ENCODE measurements at places on chromosomes 16 and 17.

- no peak for DNase-seq
Observed at GRCh38 chr17:63015824-63016223, 49.8 kb downstream of the TANC2 start.

GRCh38 chr16:51982715-51983680, 563.9 kb downstream of the TOX3 start:
- DNase-seq = no peak

GRCh38 chr17:35087731-35088355, 24.3 kb upstream of the RFFL start:
- no peak for DNase-seq

DNA sequence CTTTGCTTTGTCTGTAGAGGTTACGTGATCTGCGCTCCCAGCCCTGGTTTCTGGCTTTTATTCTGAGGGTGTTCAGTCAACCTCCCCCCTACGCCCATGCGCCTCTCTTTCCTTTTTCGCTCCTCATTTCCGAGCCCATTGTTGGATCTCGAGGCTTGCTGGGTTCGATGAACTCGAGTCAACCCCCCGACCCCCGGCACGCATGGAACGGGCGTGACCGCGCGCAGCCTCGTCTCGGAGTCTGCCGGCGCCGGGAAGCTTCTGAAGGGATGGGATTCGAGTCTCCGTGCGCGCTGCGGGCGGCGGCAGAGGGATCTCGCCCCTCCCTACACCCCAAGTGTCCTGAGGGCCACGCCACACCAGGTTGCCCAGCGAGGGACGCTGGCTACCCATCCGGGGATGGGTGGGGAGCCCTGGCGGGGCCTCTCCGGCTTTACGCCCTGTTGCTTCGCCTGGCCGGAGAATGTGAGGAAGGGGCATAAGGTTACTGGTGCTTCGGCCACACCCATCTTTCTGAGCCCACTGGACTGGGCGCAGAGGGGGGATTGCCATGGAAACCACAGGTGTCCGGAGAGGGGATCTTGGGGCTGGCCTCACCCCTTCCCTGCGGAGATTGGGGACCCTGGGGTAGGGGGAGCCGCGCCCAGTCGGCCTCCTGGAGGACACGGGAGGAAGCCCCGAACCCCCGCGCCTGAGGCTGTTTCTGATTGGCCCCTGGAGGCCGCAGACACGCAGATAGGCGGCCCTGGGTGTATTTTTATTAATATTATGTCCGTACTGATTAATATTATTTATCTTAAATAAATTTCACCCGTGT, 1.8 kb downstream of the MAPT start:
- DNase-seq = no peak

DNA sequence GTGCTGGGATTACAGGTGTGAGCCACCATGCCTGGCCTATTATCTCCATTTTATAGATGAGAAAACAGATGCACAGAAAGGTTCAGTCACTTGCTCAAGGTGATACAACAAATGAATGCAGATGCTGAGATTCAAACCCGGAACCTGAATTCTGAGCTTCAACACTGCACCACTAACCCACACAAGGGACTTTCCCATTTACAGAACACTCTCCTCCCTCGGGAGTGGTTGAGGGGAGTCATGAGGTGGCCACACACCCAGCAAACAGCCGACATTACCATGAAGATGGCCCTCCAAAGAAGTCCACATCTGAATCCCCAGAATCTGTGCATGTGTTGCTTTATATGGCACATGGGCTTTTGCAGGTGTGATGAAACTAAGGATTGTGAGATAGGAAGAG, 9.1 kb downstream of the BCL7C start:
- no peak for DNase-seq

DNA sequence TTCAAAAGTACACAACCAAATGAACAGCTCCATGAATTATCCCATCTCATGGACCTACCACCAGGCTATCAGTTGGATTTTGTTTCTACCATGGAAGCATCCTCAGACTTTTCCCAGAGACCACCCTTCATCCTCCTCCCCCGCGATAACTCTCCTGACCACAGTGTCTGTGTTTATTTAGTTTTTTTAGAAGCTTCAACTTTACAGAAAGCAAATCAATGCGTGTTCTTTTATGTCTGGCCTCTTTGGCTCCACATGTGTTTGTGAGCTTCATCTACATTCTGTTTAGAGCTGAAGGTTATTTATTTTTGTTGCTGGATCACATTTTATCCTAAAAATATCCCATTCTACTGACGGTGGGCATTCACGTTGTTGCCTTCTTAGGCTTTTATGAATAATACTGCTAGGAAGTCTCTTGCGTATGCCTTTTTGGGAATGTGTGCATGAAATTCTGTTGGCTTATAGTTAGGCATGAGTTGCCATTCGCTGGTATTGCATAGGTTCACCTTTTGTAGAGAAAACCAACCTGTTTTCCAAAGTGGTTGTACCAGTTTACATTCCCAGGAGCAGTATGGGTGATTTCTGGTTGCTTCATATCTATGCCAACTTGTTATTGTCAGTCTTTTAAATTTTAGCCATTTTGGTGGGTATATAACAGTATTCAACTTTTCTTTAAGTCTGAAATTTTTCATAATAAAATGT, 83.0 kb downstream of the CMIP start:
- no peak for DNase-seq

DNA sequence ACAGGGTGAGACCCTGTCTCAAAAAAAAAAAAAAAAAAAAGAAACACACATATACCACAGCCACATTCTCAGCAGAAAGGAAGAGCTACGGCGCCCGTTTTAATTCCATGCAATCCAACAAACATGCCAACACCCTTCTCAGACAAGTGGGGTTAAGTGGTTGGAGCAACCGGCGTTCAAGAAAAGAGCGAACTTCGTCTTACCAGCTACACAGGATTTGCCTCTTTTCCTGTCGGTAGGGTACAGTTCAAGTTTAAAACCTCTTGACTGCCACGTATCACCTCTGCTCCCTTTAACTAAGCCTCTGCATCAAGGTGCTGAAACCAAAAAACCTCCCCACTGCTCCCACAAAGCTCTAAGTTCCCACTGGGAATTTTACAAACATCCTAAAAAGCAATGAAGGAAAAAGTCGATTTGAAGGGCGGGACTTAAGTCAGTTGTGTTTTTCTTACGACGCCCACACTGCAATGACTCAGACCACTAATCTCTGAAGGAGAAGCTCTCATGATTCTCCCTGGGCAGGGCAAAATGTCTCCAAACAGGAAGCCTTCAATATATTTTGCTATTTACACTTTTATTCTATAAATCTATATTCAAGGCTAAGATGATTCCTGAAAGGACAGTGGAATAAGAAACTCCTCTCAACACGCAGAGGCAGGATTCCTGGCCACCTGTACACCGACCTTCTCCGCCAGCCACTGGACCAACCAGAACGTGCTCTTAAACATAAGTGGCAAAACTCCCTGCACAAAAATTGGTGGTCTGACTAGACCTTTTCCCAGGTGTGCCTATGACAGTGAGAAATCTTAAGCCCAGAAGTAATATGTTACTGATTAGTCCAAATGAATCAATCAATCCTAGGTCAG, 18.8 kb downstream of the SRP68 start:
- DNase-seq = no peak

DNA sequence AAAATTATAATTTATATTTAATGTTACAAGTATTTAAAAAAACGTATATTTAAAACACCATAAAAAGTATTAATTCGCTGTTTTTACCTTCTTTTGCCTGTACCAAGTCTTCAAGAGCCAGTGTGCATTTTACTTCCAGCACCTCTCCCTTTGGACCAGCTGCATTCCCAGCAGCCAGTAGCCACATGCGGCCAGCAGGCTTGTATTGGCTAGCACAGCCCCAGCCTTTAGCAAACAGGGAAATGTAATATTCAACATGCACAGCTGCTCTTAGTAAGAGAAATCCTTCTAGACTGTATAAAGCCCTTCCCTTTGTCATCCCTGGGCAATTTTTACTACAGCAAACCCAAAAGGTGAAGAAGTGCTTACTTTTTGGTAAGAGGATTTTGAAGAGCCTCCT, 6.6 kb downstream of the DHODH start:
- DNase-seq = no peak

DNA sequence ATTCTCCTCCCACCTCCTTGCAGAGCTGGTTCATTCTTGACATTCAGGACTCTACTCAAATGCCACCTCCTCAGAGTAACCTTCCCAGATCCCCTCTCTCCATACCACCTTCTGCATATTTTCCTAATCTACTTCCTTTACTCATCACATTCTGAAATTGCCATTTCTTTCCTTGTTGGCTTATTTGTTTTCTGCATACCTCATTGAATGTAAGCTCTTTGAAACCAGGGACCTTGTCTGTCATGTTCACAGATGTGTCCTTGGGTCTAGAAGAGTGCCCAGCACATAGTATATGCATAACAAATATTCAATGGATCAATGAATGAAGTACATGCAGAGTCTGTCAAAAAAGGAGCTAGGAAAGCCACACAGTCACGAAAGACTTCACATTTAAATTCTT, 7.8 kb upstream of the LONP2 start:
- DNase-seq = no peak

DNA sequence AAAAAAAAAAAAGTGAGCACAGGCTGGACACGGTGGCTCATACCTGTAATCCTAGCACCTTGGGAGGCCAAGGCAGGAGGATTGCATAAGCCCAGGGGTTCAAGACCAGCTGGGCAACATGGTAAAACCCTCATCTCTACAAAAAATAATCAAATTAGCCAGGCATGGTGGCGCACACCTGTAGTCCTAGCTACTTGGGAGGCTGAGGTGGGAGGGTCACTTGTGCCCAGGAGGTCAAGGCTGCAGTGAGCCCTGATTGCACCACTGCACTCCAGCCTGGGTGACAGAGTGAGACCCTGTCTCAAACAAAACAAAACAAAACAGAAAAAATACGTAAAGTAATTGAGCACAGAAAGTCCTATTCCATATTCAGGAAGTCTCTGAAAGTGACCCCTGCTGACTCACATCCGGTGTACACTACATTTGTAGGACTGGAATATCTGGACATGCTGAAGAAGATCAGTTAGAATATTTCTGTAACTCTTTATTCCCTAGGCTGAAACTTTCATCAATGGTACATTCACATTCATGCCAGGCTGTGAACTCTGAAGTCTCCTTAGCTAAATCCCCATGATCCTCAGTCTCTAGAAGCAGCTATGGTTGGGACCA, 66.0 kb upstream of the HAS3 start:
- DNase-seq = no peak

- no peak for DNase-seq
Observed at GRCh38 chr17:81509207-81509971, 3.2 kb downstream of the ACTG1 start.

DNA sequence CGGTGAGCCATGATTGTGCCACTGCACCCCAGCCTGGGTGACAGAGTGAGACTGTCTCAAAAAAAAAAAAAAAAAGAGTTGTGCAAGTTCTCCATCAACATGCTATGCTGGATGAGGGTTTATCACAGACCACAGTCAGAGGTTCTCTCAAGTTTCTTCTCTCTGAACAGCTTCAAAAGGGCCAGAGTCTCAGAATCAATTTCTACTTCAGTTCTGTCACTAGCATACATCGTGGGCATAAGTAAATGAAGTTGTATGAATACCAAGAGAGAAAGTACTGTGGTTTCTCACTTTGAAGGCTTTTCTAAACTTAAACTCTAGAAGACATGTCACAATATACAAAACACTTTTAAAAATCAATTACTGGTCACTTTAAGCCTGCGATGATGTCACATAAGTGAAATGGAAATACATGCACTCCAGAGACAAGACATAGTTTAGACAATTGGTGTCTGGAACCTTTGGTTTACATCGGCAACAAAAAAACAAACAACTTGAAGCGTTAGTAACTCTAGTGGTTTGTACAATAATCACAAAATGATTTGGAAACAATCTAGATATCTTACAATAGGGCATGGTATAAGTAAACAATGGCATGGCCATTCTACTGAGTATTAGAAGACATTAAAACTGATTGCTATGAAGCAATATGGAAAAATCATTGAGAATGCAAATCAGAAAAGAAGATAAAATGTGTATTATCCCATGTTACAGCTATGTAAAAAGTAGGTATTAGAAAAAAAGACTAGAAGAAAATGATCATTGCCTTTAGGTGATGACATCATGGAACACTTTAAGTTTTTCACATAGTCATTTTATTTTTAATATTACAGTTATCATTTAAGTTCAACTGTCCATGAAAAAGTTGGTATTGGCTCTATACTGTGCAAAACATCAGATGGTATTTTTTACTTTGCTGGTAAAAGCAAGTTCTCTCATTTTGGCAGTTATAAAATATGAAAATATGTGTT, 232.3 kb downstream of the ZFHX3 start:
- DNase-seq = no peak

GRCh38 chr17:40063901-40064531, 1.3 kb downstream of the THRA start:
- no peak for DNase-seq

GRCh38 chr17:31412511-31412910, 21.0 kb downstream of the RAB11FIP4 start:
- no peak for DNase-seq

DNA sequence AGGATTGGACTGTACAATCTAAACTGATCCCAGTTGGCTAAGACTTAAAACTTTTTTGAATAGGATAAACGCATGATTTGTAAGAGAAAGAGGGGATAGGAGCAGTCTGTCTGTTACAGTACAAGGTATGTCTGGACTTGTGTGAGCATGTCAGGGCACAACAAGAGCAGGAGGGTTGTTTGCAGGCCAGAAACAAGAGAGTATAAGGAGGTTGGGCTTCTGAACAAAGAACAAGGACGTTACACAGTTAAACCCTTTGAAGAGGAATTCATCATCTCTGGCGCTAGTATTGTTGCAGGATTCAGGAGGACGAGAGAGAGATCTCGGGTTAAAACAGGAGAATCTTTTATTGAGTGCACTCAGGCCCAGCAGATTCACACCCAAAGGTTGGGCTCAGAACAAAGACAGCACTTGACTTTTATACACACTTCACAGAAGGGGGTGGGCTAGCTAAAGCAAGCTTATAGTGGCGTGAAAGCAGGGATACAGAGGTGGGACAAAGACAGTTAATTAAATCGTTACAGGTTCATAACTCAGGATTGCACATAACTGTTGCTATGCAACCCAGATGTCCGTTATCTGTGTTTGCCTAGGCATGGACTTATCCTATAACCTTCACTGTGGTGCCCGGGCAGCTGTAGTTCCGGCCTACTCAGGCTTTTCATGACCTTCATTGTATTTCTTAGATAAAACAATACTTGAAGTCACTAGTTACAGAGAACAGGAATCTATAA, 34.3 kb downstream of the SEC14L1 start:
- DNase-seq = no peak

- no peak for DNase-seq
Observed at GRCh38 chr17:80835816-80836657, 155.6 kb upstream of the CHMP6 start.

GRCh38 chr16:20866145-20866772, 33.9 kb downstream of the DCUN1D3 start:
- DNase-seq = no peak

DNA sequence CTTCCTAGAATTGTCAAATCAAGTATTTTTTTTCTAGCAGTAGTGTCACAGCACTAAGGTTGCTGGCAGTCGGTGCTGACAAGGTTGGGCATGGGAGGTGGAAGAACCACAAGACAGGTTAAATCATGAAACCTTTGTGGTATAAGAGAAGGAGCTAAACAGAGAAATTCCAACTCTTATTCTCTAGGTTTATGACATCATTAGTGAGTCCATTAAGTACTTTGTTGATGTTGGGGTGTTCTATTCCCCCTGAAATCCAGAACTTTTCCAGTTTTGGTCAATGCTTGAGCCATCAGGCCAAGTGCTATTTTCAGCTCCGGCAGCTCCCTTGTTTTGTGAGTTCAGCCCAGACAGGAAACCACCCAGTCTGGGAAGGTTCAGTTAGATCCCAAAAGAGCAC, 206.0 kb upstream of the SOX9 start:
- no peak for DNase-seq

- DNase-seq = peak; percentile 33
Observed at GRCh38 chr16:30761427-30761927, 385 bp downstream of the CFAP119 start.
